ENCODE measurements at places on chromosomes 1 and 21.

DNA sequence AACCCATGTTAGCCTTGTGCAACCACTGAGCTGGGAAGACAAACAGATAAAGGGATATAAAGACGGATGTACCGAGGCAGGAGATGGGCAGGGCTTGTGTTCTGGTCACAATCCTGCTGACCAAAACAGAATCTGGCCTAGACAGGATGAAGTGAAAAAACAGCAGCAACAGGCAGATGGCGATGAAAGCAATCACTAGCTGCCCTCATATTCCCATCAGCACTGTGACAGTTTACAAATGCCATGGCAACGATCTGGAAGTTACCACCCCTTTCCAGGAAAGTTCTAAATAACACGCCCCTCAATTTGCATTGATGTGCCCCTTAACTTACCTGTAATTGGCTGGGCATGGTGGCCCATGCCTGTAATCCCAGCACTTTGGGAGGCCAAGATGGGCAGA, 40.6 kb upstream of the CD46 start:
- peak; percentile 2 for DNase-seq

DNA sequence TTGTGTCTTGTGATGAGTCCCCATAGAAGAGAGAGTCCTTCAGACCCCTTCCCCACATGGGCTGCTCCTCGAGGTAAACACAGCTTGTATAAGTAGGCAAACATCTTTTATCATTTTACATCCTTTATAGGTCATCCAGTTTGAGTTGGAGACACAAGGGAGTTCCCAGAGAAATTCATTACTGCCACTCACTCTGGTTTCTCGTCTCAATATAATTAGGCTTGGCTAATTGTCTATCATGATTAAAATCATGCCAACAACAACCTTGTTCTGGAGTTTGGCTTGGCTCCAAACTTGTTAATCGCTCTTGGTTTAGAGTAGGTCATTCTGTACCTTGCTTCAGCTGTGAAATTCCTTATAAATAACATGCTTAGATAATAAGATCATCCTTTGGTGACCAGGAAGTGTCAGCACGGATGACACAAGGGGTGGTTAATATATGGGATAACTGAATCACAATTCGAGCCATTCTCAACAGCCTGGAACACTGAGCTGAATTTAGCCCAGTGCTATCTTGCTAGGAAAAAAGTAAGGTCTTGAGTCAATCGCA, 70.7 kb upstream of the DAB1 start:
- no peak for DNase-seq

- DNase-seq = peak; percentile 50
Observed at GRCh38 chr1:41382480-41383090, 21.4 kb downstream of the FOXO6 start.

DNA sequence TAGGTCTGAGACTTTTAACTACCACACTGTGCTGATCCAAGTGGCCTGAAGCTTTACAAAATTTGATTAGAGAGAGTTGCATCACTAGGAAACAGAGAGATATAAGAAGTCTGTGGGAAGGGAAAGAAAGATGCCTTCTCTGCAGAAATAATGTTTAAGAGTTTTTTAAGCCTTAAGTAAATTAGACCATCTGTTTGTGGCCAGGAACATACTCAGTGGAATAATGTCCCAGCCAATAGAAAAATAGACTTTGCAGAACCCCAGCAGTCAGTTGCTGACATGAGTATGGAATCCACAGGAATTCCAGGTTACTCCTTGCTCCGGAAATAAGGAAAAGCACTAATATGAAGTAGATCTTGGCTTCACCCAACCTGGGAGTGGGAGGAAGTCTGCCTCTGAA, 144.8 kb downstream of the ST6GALNAC5 start:
- DNase-seq = no peak

- DNase-seq = no peak
Observed at GRCh38 chr1:41880950-41881885, 37.5 kb downstream of the HIVEP3 start.

- no peak for DNase-seq
Observed at GRCh38 chr1:84919461-84919970, 26.5 kb upstream of the LPAR3 start.

GRCh38 chr1:115210302-115210711, 121.0 kb upstream of the TSPAN2 start:
- DNase-seq = no peak

DNA sequence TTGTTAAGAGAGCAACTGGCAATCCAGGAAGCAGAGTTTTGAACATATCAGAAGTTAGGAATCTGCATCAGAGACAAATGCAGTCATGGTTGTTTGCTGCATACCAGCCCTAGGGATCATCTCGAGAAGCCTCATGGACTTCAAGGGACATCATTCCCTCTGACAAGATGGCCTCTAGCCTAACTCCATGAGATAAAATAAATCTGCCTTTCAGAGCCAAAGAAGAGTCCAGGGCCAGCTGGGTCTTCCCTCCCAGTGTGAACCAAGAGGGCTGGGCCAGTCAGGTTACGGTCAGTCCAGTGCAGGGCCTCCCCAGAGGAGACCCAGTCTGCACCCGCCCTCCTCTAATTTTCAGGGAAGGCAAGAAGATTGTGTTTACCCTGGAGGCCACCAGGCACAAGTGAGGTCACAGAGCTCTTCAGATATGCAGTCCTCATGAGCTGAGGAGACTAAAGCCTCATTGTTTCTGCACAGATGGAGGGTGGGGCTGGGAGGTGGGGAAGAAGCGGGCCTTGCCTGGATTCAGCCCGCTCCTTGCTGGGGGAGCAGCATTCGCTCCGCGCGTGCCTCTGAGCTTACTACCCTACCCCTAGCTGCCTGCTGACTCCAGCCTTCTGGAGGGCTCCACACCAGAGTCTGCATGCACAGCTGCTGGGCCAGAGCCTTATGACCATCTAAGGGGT, 52.8 kb downstream of the CAPN2 start:
- peak; percentile 39 for DNase-seq

- no peak for DNase-seq
Observed at GRCh38 chr1:150789396-150789795, 18.7 kb downstream of the CTSK start.

DNA sequence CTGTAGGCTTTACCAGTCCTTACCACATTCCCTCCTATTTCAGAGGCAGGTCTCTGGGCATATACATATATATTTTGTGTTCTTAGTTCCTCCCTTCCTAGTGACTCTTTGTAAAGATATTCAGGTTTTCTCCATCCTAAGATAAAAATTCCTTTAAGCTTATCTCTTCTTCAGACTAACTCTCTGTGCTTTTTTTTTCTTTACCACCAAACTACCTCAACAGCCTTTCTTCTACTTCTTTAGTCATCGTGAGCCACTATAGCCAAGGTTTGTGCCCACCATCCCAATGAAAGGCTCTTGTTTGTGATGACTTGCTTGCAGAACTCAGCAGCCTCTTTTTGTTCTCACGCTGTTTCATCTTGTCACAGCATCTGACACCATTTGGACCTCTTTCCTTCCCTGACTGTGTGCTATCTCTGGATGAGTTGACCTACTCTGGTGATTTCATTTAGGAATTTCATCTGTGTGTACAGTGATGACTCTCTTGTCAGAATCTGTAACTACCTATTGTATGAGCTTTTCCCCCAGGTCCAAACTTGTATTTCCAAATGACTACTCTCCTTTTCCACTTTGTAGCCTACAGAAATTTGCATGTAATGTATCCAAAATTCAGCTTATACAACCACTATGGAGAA, 59.0 kb upstream of the MACF1 start:
- DNase-seq = no peak

DNA sequence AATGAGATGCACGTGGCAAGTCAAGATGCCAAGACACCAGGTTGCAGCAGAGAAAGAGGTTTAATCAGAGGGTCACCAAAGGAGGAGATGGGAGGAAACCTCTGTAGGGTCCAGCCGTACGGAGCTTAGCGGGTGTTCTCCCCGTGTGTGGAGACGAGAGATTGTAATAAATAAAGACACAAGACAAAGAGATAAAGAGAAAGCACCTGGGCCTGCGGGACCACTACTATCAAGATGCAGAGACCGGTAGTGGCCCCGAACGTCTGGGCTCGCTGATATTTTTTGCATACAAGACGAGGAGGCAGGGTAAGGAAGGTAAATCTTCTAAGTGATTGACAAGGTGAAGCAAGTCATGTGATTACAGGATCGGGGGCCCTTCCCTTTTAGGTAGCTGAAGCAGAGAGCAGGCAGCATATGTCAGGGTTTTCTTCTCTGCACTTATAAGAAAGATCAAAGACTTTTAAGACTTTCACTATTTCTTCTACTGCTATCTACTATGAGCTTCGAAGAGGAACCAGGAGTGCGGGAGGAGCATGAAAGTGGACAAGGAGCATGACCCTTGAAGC, 41.2 kb upstream of the TDRD10 start:
- DNase-seq = no peak

GRCh38 chr1:30460661-30461060, 262.7 kb downstream of the MATN1 start:
- no peak for DNase-seq

DNA sequence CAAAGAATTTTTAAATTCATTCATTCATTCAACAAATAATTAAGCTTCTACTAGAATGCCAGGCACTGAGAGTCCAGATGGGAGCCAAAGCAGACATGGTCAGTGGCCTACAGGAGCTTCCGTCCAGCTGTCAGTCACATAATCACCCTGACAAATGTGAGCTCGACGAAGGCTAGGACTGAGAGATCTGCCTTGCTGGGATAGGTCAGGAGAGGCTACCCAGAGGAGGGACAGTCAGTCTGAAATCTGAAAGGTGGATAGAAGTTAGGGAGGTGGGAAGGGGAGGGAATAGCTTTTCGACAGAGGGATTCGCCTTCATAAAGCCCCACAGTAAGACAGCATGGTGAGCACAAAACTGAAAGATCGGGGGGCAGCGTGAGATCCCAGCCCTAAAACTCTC, 8.3 kb downstream of the EPHX1 start:
- no peak for DNase-seq

GRCh38 chr1:222736972-222737371, at the start of gene FAM177B:
TSS of gene FAM177B (plus strand) at chr1:222737202. CDS start at chr1:222746546, 9,344 bp downstream.
- DNase-seq = no peak

DNA sequence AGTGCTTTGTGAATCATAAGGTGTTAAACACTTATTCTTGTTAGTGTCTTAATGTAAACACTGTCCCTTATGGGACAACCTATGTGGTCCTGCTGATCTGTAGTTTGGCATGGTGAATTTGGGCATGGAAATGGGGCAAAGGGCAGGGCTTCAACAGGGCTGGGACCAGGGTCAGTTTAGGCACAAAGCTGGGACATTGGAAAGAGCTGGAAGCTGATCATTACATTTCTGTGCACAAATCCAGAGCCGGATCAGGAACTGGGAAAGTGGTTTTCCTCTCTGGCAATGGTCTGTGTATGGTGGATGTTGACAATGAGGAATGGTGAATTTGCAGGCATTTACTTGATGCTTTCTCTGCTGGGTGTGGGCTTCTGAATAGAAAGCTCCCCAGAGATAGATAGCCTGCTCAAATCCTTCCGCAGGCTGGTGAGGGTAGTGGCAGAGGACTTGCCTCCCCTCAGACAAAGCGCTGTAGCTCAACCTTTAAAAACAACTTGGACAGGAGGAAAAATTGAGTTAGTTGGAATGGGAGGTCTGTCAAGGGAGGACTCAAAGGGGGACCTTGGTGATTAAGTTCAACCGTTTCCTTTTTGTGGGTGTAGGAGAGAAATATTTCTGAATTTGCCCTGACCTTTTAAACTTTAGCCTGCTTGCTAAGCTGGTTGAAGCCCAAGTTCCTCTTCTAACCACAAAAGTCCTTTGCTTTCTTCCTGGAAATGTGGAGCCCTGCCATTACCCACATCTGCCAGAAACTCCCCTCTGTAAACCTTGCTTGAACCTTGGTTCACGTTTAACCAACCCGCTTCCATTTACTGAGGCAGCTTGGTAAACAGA, 35.3 kb downstream of the HLX start:
- no peak for DNase-seq

DNA sequence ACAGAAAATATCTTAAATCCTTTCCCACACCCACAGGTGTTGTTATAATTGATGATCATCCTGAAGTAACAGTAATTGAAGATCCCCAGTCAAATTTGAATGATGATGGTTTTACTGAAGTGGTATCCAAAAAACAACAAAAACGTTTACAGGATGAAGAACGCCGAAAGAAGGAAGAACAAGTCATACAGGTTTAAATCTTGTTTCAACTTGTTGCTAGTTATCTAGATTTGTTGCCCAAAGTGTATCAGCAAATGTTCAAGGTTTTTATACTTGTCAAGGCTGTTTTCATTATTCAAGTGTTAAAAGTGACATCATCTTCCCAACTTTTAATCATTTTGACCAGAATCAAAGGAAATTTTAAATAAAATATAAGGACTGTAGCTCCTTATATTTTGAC, 64.7 kb downstream of the PRRC2C start:
- no peak for DNase-seq

DNA sequence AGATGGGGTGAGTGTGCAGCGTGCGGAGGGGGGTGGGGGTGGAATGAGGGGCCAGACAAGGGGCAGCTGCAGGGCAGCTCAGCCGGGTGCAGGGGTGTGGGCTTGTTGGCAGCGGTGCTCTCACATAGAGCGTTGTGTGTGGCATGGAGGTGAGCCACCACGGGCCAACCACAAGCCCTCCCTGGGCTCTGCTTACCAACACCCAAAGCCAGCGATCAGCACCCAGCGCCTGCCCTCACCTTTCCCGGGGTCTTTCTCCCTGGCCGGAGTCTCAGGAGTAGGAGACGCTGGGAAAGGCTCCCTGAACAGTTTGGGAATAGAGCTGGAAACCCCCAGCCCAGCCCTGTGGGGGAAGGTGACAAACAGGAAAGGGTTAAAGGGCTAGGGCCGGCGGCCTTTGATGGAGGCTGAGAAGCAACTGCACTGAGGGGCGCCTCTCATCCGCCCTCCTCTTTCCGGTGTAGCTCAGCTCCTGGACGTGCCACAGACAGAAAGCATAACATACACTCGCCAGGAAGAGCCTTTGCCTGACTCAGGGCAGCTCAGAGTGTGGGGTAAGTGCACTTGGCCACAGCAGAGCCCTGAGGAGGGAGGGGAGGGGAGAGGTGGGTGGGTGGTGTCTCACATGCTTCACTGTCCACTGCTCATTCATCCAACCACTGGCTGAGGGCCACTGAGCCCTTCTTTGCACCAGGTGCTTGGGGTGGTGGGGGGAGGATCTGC, 577 bp downstream of the IKBKE start:
- peak; percentile 38 for DNase-seq

DNA sequence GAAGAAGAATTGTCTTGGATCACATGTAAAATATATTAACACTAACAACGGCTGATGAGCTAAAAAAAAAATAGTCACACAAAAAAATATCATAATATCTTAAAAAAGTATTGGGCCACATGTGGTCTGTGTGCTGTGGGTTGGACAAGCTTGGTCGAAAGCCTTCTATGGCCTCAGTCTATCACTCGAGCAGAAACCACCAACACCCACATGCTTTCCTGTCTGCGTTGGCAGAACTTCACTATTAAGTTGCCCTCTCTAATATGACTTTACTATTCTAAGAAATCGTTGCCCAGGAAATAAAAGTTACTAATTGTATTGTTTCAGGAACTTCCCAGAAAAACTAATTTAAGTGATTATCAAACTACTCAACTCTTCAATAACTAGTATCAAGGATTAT, 28.2 kb upstream of the ETS2 start:
- no peak for DNase-seq
